ENCODE measurements at places on chromosomes 7 and 10.

DNA sequence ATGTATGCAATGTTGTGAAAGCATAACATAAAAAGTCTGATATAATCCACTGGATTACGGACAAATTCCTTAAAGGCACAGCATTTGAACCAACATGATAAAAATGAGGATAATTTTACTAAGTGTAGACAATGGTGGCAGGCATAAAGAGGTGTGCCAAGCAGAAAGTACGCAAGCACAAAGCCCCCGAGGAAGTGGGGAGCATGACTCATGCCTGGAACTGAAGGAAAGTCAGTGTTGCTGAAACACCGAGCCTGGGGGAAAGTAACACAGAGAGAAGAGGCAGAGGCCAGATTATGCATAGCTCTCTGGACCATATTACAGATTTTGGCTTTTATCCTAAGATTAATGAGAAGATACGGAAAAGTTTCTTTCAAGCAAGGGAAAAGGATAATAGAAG is 490.0 kb upstream of the PHF14 start:
- no peak for DNase-seq

DNA sequence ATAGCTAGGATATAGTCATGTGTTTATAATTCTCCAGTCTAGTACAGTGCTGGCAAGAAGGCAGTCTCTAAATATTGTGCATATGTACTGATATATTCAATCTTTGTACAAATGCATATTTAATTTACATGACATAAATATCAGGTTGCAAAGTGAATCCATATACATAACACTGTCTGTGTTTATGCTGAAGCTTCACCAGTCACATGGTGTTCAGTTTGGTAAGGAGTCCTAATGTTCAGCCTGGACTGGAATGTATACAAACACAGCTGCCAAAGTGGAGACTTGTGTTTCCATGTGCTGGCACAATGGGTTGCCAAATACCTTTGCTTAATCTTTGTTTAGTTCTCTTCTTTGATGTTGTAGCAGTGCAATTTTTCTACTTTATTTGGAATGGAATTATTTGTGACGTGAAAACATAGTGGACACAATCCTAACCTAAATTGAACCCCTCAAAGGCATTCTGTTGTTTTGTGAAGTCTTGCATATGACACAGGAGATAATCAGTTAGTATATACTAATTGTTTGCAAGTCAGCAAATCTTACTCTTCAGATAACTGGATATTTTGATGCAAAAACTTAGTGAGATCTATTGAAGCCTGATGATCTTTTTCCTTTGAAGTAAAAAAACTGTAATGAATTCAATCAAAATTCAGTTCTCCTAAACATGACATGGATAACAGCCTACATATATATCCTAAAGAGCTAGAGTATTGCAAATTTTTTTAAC is 17.3 kb upstream of the ARL4A start:
- DNase-seq: no peak

DNA sequence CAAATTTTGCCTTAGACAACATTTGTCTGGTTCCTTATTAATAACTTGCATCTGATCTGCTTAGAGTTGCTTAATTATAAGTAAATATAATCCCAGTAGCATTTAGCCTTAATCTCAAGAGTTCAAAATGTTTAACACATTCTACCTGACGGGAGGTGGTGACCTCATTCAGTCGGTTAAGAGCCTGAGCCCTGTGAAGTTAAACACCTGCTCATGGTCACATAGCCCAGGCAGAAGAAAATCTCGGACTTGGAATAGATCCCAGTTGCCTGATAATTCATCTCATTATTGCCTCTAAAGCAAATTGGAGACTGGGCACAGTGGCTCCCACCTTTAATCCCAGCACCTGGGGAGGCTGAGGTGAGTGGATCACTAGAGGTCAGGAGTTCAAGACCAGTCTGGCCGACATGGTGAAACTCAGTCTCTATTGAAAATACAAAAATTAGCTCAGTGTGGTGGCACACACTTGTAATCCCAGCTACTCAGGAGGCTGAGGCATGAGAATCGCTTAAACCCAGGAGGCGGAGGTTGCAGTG is 18.6 kb upstream of the ASCC1 start:
- DNase-seq: no peak

- no peak for DNase-seq
Observed at GRCh38 chr10:97515271-97515978, 16.7 kb downstream of the UBTD1 start.

DNA sequence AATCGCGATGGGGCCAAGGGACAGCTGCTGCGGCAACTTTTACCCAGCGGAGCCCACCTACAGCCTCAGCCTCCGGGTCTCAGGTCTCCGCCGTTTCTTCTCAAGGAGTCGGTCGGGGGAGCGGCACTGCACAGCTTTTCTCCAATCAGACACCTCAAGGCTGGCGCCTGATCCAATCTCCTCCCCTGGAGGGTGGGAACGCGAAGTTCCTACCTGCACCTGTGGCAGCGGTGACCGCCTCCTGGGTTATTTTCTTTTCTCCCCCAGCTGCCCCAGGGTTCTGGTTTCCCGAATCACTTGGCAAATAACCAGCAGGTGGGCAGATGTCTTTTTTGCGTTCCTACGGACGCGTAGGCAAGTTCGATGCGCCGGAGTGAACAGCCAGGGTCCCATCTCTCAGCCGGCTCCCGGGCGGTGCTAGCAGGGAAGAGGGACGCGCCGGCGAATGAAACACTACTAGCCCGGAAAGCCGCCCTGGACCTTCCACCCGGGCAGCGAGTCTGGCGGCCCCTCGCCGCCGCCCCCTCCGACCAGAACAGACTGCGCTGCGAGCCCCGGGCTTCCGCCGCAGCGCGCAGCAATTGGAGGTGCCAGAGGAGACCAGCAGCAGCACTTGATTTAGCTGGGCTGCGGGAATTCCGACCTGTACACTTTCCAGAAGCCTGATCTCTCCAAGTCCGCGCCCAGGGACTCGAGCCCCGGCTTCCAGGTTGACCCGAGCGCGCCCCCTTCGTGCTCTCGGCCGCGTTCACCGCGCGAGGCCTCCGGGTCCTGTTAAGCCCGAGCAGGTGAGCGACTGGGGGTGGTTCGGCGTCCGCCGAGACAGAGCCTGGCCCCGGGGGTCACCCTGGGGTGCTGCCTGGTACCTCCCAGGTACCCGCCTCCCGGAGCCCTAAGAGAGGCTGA is at the start of gene PRR15:
Gene PRR15, plus strand, starts transcription at position 246 of the 906 bp plus-strand sequence. CDS start 2,495 bp downstream, outside the sequence.
- no peak for DNase-seq

DNA sequence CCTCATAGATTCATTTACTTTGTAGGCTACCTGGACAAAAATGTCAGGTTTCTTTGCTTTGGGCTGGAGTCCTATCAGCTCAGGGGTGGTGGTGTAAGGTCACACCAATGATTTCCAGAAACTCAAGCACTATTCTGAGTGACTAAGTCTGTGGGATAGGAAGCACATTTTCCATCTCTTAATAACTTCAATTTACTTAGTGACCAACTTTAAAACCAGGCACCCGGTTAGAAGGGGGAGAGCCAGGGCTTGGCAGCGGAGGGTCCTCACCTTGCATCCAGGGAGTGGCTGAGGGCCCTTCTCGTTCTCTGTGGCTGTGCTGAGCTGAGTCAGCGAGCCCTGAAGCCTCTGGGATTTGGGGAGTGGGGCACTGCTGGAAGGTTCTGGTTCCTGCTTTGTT is 6.7 kb downstream of the CHST3 start:
- DNase-seq: no peak

DNA sequence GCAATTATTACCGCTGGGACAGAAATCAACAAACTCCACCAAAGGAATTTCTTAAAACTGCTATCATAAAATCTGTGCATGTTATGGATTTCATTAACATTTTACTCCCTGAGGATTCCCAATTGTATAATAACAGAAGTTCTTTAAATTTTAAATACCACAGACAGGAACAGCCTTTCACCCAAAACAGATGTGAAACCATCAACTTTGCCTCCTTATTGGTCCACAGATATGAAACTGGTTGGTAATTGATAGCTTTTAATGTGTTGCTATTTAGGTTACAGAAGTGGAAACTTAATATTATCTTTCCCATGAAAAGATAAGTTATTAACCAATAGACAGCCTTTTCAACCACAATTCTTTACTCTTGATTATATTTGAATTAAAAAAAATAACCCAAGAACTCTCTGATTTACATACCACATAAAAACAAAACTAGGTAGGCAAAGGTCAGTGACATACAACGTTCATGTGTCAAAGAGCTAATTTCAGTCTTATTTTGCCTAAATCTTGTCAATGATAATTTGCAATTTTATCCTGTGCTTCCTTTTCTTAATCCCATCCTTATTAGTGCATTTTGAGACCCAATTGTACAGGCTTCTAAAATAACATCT is 90.0 kb downstream of the NRP1 start:
- no peak for DNase-seq

DNA sequence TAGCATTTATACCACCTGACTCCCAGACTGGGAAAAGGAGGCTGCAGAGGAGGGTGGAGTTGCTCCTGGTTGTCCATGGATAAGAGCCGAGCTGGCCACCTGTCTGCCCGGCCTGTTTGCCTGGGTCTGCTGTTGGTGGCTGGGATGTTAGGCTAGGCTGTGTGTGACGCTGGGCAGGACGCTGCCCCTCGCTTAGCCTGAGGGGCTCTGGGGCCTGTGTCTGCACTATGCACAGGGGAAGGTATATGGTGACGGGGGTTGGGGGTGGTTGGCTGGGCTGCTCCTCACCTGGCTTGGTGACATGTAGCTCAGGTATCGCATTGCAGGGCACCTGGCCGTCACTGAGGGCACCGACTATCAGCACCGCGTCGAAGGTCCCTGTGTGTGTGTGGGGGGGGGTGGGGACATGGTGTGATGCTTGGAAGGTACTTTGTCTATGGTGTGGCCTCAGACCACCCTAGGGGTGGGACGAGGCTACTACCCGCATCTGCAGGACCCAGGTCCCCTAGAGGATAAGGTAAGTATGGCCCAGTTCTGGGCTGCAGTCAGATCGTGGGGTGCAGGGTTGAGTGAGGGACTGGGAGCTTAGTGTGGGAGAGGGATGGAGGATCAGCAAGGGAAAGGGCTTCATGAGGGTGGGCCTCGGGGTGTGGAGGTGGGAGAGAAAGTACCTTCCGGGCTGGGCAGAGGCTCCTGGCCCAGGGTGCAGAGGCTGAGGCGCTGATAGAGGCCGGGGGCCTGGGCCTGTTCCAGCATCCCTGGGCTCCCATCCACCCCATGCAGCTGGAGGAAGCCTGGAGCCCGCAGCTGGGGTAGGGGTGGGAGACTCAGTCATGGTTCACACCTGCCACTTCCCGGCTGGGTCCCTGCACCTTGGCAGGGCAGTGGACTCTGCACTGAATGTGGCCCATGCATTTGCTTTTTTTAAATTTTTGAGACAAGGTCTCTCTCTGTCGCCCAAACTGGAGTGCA is 2.3 kb downstream of the METTL27 start:
- DNase-seq: no peak

DNA sequence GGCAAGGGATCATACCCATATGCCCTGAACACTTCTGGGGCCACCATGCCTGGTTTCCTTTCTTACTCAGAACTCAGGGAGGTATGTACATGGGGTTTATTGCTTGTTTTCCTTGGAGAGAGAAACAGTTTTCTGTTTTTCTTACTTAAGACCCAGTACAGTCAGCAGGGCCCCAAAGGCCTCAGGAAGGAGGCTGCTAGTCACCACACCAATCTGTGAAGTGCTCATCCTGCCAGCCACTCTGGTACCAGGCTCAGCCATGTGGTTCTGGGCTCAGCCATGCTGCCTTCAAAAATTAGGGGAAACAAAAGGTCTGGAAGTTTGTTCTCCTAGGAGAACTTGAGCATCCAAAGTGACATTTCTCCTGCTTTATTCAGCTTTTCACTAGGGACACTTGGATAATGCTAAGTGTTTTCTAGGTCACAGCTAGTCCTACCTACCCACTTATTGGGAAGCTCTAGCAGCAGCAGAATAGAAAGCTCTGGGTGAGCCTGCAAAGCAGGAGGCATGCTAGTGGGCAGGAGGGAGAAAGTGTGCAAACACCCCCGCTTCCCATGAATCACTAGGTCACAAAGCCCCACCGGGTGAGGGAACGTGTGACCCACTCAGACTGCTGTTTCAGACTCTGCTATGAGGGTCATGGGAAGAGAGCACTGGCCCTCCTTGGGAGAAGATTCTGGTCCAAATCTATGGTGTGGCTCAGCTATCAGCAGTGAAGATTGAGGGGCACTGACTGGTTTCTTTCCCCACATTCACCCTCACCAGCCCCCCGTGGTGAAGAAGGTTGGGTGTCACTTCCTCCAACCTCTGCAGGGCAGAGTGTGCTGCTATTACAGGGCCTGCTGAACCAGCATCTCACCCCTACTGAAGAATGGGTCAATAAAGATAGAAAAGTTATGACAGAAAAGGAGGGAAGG is 23.9 kb downstream of the NUDCD3 start:
- no peak for DNase-seq

- no peak for DNase-seq
Observed at GRCh38 chr7:1033546-1034145, 10.7 kb upstream of the GPR146 start.
